ENCODE measurements at places on chromosomes 4 and X. TPM values are rescaled to one million over a fixed set of nuclear protein-coding genes. Genes with fewer than 3 reads are reported as not detected.

GRCh38 chr4:166045457-166045856, 172.4 kb downstream of the TLL1 start:
- DNase-seq: no peak

GRCh38 chr4:157977086-157977485, 195.7 kb downstream of the GASK1B start:
- DNase-seq: no peak

GRCh38 chr4:1191621-1192020, 19.2 kb upstream of the SPON2 start:
- no peak for DNase-seq

DNA sequence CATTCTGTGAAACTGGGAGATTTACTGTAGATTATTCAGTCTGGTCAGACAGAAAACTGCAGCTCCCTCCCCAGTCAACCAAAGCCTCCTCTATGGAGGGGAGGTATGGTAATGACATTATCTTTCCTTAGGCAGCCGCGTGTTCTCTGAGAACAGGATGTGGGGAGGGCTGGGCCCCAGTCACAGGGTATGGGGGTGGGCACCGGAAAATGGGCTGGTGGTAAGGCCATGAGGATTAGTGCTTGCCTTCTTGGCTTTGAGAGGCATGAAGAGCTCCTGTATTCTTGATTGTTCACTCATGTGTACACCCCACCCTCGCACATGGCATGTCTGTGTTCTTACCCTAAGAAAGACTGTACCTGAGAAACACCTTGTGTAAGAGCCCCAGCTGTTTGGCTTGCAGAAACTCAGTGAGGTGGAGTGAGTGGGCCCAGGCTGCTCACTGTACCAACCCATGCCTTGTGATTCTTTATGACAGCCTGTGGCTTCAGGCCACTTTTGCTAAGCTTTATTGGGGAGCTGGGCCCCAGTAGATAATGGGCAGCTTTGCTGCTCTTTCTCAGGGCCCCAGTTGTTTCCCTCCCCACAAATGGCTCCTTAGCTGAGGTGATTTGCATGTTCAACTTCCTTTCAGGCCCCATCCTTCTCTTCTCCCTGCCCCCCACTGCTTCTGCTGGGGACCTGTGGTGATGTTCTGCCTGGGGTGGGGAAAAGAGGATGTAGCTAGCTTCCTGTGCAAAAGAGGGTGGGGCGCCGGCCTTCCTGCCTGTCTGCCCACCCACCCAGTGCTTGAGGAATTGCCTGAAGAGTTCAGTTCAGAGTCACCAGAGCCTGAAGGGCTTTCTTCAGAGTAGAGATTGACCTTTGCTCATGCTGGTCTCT, 30.7 kb downstream of the MSN start:
- DNase-seq: no peak

DNA sequence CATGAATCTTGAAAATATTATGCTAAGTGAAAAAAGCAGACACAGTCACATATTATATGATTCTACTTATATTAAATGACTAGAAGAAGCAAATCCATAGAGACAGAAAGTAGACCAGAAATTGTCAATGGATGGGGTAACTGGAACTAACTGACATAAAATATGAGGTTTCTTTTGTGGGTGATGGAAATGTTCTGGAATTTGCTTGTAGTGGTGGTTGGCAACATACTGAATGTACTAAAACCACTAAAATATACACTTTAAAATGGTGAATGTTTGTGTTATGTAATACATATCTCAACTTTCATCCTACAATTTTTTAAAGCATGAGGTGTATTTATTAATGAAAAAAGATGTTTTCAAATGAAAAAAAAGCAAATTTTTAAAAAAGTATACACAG, 14.7 kb downstream of the CNOT6L start:
- DNase-seq: no peak

DNA sequence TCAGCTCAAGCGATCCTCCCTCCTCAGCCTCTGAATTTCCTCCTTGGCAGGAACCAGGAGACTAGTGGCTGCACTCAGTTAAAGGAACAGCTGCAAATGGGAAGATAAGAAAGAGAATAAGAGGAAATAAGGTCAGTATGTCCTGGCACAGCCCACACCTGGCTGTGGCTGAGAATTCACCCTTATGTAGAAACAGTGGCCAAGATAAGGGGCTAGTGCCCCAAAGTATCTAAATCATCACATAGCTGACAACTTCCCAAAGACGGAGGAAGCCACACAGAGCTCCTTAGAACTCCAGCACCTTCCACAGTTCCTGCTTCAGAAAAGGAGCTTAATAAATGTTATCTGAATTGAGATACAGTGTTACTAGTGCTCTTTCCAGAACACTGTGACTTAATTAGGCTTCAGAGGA, 2.3 kb upstream of the CHIC2 start:
- no peak for DNase-seq

USP17L24 gene
- not detected for total RNA-seq

HS3ST1 gene
- 0.16 TPM for total RNA-seq

PDZD4 gene
- 0.47 TPM for total RNA-seq

LIN54 gene
- total RNA-seq: 10.9 TPM

LIMCH1 gene
- 83.0 TPM for total RNA-seq

Measured in myocyte (in vitro differentiated cells).